ENCODE measurements at places on chromosomes 16 and 17.

GRCh38 chr16:85970016-85970733, 71.2 kb downstream of the IRF8 start:
- no peak for DNase-seq

DNA sequence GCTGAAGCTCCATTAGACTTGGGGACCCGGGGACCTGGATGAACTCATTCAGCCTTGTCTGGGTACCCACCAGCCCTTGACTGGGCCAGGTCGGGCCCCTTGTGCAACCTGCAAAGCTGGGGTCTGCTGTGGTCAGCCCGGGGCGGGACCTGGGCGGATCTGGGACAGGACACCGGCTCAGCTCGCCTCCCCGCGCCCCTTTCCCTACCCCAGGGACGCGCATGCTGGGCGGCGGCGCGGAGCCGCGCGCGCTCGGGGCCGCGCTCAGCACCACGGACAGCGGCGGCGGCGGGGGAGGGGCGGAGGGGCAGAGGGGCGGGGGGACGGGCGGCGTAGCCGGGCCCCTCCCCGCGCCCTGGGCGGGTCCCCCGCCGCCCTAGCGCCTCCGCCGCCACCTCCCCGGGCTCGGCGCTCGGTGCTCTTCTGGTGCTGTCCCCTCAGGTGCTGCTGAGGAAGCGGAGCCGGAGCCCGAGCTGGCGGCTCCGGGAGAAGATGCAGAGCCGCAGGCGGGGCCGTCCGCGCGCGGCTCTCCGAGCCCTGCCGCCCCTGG, 7.4 kb downstream of the ACD start:
- no peak for DNase-seq

- DNase-seq, result no peak
Measured at GRCh38 chr17:7340179-7340578, 3.9 kb downstream of the ACAP1 start.

DNA sequence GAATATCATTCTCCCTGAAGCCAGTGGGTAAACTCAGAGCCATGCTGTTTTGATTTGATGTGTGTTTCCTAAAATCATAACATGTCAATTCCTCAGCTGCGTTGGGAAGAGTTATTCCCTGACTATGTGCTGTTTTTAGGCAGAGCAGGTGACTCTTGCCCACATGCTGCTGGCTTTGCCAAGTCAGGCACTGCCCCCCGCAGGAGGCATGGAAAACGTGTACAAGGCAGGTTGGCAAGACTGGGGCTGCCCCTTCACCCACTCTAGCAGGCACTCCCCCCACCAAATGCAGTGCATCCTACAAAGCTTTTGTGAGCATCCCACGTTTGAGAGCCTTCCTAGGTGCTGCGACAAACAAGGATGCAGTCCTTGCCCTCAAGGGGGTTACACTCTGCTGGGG, 38.3 kb upstream of the NAT9 start:
- DNase-seq, result no peak

GRCh38 chr17:60598001-60598736, 1.8 kb upstream of the PPM1D start:
- no peak for DNase-seq

GRCh38 chr16:3864562-3864961, 16.0 kb downstream of the CREBBP start:
- no peak for DNase-seq

DNA sequence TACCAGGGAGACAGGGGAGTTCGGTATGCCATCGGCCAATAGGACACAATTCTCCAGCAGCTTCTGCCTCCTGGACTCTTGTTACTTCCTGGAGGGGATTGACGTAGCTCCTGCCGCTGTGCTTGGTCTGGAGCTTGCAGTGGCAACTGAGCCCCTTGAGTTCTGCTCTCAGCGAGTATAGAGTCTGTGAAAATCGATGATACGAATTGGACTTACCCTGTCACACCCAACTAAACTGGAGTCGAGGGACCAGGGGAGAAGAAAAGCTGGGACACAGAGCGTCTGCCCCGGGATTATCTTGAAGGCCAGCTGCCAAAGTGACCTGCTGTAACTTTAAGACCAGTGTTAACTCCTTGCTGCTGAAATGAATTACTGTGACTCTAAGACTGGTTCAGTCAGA, 22.2 kb downstream of the SEC14L1 start:
- DNase-seq, result no peak

GRCh38 chr17:82633343-82633742, 14.9 kb downstream of the WDR45B start:
- DNase-seq, result no peak

GRCh38 chr17:34656801-34657200, 77.4 kb downstream of the TMEM132E start:
- no peak for DNase-seq

GRCh38 chr17:57357830-57358430, 101.6 kb downstream of the MSI2 start:
- no peak for DNase-seq

GRCh38 chr17:55454906-55455474, 33.4 kb upstream of the MMD start:
- no peak for DNase-seq

- no peak for DNase-seq
Measured at GRCh38 chr16:85853547-85854545, 45.1 kb upstream of the IRF8 start.

DNA sequence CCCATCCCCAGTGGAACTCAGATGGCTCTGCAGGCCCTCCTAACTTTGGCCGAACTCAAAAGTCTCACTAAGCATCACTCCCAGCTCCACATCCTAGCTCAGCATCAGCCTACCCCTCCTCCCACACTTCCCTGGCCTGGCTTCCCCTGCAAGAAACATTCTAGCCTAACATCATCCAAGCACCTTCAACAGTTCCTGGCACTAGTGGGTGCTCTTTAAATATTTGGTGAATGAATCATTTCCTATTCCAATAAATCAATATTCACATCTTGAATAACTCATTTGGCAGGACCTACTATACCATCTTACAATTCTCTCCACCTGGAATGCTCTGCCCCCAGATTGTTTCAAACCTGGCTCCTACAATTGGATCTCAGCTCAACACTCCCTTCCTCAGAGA, 11.0 kb upstream of the BBS2 start:
- no peak for DNase-seq

- DNase-seq, result no peak
Measured at GRCh38 chr17:2899906-2900305, 103.7 kb downstream of the RAP1GAP2 start.

DNA sequence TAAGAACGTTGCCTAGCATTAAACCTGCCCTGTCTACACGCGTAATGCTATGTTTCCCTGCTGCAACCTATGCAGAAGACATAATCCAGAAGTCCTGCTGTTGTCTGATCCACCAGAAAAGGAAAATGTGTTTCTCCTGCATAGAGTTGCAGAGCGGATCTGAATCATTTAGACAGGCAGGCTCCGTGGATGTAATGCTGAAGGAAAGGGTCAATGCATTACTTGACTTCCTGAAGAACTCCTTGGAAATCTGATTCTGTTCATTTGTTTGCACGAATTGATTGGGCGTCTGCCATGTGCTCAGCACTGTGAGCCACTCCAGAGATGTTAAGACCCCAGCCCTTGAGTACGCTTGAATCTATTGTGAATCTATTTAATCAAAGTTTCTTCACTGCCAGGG, 83.4 kb downstream of the FOXL1 start:
- DNase-seq, result no peak

DNA sequence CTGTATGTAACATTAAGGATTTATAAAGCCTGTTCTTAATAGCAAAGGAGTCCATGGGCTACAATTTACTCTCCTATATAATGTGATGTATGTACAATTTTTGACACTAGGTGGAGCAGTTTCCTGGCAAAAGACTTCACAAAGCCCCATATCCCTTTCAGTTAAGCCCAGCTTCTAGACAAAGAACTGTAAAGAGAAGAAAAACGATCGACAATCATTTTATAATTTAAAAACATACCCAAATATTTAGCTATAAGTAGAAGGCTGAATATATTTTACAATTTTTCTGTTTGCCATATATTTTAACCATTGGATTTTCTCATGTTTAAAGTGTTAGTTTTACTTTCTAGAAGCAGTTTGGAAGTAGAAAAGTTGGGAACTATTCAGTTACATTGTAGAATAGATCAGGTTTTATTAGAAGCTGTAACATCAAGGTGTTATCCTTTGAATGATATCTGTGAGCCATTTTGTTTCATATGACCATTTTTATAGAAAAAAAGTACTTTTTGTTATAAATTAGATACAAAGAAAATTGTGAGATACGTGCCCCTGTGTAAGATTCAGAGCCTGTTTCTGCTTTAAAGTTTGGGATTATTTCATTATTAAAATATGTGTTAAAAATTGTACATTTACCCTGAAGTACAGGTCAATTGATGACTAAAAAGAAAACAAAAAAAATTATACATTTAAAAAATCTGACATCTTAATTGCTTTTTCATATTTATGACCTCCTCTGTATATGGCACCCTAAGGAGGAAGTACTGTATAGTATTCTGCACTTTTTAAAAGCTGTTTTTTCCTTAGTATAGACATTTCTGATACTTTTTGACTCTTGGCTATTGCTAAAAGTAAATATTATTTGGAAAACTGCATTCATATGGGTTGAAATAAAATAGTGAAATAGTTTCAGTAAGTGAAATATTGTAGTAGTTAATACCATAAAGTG, 46.3 kb downstream of the VMP1 start:
- DNase-seq, result no peak

- no peak for DNase-seq
Measured at GRCh38 chr17:22703204-22703603, 1010.9 kb downstream of the KCNJ18 start.

GRCh38 chr17:56902348-56902747, 11.5 kb downstream of the TRIM25 start:
- DNase-seq, result no peak

- DNase-seq, result no peak
Measured at GRCh38 chr16:69286941-69287713, 24.0 kb upstream of the VPS4A start.

- no peak for DNase-seq
Measured at GRCh38 chr16:79253100-79253631, 347.4 kb downstream of the MAF start.

GRCh38 chr17:7590743-7591142, 849 bp upstream of the SOX15 start:
- DNase-seq, result no peak
